Neuronal stem cell (in vitro differentiated cells): ENCODE measurements at places on chromosomes 3 and 15.

- no peak for DNase-seq
Measured at GRCh38 chr15:66777054-66777453, 75.0 kb downstream of the SMAD6 start.

DNA sequence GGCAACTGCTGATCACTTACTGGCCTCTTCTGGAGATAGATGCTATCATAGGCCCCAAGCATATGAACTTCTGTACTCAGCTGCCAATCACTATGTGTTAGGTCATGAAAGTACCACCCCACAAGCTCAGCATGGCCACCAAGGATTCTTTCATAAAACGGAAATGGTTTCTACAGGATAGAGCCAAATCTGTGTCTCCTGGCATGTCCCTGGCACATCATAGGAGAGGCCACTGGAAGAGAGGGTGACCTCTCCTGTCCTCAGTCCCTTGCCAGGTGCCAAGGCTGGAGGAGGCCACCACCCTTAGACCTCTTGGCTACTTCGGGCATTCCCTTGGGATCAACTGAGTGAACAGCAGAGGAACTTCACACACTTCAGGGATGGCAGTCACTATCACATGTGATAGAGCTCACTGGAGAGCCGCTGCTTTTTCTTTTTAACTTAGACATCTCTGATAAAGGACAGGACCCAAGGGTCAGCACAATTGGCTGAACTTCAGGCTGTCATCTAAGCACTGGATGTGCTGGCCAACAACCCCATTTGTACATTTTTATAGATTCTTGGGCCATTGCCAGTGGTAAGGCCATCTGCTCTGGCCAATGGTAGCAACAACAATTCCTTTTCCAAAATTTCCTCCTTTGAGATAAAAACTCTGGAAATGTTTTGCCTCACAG is 425.2 kb downstream of the SQOR start:
- no peak for DNase-seq

DNA sequence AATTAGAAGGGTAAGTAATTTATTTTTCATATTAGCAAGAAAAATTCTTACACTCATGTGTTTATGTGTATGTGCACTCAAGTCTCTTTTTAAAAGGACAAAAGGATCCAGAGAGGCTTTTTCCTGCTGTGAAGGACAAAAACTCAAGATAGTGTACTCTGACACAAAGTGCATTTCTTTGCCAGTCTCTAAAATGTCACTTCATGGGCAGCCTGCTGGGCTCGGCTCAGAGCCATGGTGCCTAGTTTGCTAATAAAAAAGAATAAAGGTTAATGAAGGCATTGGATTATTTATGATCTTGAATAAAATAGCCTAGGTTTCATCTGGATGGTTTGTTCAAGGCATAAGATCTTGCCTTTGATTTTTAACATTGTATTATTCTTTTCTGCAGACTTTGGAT is 989.0 kb downstream of the TBL1XR1 start:
- DNase-seq = no peak

GRCh38 chr15:67124111-67124510 is 58.7 kb downstream of the SMAD3 start:
- no peak for DNase-seq

DNA sequence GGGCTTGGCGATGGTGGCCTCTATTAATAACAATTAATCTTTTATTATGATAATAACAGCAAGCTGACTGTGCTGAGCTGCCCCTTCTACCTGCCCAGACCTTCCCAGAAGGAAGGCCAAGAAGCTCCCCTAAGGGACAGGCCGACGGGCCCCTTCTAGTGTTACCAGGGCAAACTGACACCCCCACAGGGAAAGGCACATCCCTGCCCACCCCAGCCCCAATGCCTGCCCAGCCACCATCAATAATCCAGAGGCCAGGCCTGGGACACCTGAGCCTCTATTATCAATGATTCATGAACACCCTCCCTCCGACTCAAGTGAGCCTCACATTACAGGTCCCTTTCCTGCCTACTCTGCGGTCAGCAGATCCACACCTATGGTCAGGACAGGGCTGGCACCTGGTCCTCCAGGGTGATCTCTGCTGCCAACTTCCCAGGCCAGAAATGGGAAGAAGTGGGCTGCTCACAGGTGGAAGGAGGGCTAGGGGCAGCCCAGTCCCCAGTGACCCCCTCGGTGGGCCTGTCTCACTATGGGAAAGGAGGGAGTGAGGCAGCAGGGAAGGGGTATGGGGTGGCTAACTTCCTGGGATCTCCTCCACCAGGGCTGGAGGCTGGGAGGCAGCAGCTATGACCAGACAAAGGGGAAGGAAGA is 1.8 kb downstream of the TWF2 start:
- DNase-seq = no peak

DNA sequence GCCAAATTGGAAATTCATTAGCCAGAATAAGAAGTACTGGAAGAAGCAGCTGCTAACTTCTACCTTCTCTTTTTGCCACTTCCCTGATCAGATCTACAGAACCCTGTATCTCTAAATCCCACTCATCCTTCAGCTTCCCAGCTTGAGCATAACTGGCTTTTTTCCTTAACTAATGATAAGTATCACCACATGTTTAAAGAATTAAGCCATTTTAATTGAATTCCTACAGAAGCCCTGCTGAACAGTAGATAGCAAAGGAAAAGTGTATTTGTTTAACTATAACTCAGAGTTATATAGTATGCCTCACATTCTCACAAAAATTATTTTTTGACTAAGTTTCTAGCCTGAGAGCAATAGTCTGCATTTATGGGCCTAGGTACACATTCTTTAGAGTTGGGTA is 262.4 kb downstream of the UBE2E2 start:
- DNase-seq = no peak

- DNase-seq = no peak
Measured at GRCh38 chr15:83115410-83115809, 8.0 kb downstream of the TM6SF1 start.

DNA sequence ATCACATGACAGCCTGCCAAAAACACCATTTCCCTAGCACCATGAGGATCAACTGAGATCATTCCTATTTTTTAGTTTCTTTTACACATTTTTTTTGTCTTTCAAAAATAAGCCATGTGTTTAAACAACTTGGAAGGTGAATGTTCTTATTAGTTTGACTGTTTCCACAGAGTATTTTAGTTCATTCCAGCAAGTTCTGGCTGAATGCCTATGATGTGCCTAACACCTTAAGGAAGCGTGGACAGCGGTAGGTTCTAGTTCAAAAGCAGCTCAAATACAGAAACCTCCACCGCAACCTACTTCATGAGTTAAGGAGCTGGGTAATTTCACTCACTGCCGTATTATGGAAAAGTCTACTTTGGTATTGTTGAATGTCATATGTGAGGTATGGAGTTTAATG is 101.3 kb upstream of the ADAMTS9 start:
- no peak for DNase-seq

DNA sequence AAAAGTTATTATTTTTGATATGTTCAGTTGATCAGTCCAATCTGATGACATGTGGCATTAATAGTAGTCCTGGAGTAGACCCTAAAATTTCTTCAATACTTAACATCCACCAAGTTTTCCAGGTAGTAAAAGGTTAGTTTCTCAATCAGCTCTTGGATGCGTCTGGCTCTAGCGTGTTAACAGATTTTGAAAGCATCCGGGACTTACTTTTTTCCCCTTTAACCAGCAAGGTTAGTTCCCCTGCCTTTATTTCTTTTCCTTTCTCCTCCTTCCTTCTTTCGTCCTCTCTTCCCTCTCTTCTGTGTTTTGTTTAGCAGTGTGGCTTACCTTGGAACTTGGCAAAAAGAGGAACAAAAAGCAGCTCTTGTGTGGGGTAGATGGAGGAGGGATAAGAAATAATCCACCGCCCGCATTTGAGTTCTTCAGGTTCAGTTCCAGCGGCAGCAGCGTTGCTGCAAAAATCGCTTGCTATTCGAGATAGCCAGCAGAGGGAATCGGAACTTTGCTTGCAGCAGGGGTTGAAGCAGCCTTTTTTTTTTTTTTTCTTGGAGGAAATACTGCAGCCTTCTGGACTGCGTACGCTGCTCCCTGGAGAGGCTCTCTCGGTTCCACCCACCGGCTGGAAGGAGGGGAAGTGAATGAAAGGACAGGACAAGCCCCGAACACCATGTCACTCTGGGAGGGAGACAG is at the start of gene RBMS3:
Gene RBMS3 (plus strand): TSS at position 668 of the 690 bp plus-strand sequence.
- peak; percentile 64 for DNase-seq

DNA sequence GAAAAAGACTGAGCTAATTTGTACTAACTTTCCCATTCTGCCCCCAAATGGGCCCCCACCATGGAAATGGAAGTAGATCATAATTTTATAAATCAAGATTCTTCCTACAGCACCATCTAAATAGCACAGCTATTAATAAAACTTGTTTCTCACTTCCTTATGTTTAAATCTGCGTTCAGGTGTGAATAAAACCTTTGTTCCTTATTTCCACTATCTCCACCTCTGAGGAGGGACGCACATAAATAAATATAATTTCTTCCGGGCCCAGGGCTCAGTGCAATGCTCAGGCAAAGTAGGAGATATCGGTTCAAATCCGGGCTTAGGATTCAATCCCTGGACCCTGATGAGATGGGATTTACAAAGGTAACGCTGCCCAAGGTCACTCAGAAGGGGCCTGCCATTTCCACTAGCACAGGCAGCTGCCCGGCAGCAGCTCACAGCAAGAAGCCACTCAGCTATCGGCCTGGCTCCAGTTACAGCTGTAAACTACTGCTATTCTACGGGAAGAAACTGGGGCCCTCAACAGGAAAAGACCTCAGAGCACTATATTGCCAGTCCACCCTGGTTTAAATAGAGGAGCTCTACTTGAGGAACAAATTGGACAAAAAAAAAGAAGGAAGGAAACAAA is 52.5 kb downstream of the FOXP1 start:
- no peak for DNase-seq

GRCh38 chr3:107916171-107916570 is 174.7 kb downstream of the CD47 start:
- DNase-seq = no peak

GRCh38 chr3:193829781-193830180 is 236.8 kb downstream of the OPA1 start:
- no peak for DNase-seq

DNA sequence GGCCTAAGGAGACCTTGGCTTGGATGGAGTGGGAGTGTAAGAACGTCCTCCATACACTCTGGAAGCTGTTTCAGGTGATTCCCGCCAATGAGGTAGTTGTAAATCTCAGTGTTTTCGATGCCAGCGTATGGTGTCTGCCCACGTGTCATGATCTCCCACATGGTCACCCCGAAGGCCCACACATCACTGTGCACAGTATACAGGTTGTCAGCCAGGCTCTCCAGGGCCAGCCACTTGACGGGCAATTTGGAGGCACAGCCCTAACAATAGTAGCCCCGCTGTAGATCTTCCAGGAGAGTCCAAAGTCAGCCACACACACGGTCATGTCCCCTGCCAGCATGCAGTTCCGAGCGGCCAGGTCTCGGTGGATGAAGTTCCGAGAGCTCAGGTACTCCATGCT is 51.9 kb downstream of the ETFA start:
- DNase-seq = no peak

DNA sequence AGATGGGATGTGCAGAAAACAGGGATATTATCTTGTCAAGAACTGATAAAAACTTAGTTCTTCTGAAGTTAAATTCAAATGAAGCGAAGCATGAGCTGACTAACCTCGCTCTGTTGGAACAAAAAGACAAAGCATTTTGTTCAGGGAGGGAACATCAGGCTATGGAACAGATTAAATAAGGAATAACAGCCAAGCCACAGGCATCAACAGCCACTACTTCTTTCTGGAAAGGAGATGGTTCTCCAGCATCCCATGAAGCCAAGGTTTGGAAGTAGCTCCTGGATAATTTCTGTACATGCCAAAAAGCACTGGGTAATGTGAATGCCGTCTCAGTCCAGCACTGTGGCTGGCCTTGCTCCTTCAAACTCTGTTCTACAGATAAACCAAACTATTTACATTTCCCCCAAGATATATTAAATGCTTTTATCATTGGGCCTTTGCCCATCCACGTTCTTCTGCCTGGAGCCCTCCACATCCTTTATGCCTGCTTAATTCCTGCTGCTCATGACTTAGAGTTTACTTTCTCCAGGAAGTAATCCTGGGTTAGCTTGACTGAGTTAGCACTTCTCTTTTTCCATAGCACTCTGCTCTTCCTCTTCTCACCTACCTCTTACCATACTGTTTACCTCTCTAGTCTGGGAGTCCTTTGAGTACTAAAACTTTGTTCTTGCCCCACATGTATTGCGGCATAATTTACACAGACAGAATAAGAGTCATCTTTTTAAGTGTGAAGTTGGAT is 232.0 kb downstream of the CLSTN2 start:
- no peak for DNase-seq

- no peak for DNase-seq
Measured at GRCh38 chr15:56916825-56917477, 1.5 kb upstream of the TCF12 start.

- DNase-seq = no peak
Measured at GRCh38 chr3:105967117-105967516, 98.3 kb upstream of the CBLB start.

DNA sequence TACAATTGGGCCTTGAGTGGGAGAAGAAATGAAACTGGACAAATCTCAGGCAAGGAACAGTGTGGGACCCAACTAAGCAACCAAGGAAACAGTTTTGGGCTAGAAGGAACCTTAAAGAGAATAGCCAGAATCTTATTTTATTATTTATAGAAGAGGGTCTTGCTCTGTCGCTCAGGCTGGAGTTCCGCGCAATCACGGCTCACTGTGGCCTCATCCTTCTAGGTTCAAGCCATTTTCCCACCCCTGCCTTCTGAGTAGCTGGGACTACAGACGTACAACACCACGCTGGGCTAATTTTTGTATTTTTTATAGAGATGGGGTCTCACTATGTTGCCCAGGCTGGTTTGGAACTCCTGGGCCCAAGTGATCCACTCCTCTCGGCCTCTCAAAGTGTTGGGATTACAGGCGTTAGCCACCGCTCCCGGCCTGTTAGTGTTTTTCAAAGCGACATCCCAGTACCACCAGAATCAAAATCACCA is 734 bp upstream of the WDR76 start:
- DNase-seq = no peak

- no peak for DNase-seq
Measured at GRCh38 chr3:111712294-111713167, 117.4 kb upstream of the ZBED2 start.

- no peak for DNase-seq
Measured at GRCh38 chr3:14472471-14473351, 67.4 kb downstream of the GRIP2 start.

GRCh38 chr15:77468896-77469295 is 48.2 kb downstream of the HMG20A start:
- no peak for DNase-seq

DNA sequence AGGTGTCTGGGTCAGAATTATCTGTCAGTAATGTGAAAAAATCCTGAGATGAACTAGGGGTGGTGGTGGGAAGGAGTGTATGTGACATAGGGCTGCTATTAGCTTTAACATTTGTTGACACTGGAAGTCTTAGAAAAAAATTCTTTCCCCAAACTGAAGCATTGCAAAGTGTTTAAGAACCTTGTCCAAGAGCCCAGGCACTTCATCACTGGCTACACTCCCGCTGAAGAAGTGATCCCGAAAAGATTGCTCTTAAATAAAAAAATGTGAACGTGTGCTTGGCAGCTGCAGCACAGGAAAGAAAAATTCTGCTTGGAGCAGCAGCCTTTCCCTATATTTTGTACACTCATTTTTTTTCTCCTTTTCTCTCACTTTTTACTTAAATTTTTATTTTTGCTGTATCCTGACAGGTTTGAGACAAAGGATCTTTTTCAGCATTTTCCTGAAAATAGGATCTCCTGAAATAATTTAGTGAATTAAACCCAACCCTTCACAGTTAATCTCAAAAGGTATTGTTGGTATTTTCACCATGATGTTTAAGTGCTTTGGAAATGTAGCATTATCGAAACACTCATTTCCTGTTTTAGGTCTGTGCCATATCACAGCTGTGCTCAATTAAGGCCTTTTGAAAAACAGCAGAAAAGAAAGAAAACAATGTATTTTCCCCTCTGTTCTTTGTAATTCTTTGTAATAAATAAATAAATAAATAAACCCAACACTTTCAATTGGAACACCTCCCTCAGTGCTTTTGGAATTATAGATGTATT is 477.6 kb downstream of the ZNF385D start:
- DNase-seq = no peak
